ENCODE measurements at places on chromosomes 11 and 22. TPM values are rescaled to one million over a fixed set of nuclear protein-coding genes. Genes with fewer than 3 reads are reported as not detected.

ATL3 gene
- total RNA-seq = 394 TPM

GRAMD1B gene
- total RNA-seq = 7.2 TPM

CASP5 gene
- not detected for total RNA-seq

CD3E gene
- not detected for total RNA-seq

ALDH3B1 gene
- total RNA-seq = 50.2 TPM

SIAE gene
- 13.1 TPM for total RNA-seq

KCNJ1 gene
- total RNA-seq = 0.11 TPM

TNNT3 gene
- not detected for total RNA-seq

Data from articular chondrocyte of knee joint (primary cell).